Left ventricle myocardium inferior (tissue), 1 donor: ENCODE measurements at places on chromosomes 3 and 15.
A peak's percentile ranks its signal among the peaks of the same experiment; 100 is the strongest.

- no peak for DNase-seq
Measured at GRCh38 chr3:24451461-24452099, 43.1 kb downstream of the THRB start.

DNA sequence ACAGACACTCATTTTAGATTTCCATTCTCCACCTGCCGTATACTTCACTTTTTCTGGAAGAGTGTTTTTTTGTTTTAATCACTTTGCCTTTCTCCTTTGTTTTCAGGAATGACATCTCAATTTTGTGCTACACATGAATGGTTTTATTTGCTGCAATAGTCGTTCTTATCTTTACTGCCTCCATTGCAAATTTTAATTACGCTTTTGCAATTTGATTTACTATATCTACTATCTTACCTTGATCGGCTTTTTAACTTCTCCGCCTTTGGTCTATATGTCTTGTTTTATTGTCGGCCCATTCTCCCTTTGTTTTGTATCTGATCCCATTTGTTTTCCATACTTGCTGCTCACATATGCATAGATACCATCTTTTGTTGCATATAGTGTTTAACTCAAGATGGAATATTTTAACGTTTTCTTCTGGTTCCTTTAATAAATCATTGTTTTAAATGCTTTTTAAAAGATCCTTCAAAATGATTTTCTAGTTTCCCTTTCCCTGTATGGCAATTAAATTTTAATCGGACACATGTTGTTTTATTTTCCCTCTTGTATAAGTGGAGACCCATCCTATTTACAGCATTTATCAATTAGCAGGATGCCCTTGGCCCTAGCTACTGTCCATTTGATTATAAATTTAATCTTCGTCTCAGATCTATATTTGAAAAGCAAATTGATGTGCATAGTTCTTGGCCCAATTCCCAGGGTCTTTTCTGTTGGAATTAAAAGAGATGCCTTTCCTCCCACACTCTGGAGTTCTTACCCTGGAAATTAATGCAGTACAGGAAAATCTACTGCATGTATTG, 97.2 kb upstream of the CNTN4 start:
- no peak for DNase-seq

DNA sequence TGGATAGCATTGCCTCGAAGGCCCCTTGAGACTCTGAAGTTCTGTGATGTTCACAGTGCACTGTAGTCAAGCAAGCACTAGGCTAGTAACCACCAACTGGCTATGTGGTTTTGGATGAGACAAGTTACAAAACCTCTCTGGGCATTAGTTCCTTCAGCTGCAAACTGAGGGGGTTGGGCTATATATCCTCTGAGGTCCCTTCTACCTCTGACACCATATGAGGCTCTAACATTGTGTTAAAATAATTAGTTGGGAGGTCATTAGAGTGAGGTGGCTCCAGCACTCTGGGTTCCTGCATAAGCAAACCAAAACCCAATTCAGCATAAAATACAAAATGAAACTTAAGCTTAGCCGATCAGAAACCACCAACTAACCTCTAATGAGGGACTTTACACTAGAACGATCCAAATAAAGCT, 209.5 kb upstream of the LRRN1 start:
- no peak for DNase-seq

DNA sequence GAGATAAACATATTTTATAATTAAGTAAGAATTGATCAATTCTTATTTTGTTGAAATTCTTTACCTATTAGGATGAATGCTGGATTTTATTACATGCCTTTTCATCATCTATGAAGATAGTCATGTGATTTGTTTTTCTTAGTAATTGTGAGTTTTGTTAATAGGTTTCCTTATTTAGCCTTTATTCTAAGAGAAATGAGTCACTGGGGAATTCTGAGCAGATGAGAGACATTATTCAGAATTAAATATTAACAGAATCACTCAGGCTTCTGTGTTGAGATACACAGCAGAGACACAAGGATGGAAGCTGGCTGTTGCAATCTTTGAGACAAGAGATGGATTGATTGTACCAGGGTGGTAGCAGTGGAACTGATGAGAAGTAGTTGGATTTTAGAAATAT, 7.4 kb upstream of the ANO10 start:
- DNase-seq, result no peak

- DNase-seq, result no peak
Measured at GRCh38 chr15:85019815-85020590, 38.3 kb downstream of the PDE8A start.

DNA sequence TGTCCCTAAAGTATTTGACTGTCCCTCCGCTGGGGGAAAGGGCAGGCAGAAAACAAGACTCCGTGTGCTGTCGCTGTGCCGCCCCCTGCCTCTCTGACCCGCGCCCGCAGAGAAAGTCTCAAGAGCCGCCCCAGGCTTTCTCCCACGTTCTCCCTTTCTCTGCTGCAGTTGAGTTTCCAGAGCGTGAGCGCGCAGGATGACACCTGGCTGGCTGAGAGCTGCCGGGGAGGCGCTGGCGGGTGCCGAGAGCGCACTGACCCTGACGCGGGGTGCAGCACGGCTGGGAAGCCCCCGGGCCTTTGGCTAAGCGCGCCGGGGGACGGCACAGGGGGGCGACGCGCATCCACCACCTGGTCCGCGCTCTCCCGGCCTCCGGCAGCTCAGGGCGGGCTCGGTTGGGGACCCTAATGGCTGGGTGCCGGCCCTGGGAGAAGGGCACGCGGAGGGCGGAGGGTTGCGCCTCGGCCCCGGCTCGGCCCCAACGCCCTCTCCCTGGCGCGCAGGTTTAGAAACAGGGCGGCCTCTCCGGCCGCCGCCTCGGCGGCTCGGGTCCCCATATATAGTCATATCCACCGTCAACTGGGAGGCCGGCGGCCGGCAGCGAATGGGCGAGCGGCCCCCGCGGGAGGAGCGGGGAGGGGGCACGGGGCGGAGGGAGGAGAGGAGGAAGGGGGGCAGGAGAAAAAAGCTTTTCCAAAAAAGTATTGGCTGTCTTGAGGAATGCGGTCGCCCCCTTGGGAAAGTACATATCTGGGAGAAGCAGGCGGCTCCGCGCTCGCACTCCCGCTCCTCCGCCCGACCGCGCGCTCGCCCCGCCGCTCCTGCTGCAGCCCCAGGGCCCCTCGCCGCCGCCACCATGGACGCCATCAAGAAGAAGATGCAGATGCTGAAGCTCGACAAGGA, at the start of gene TPM1:
TSS of gene TPM1 (plus strand) at position 774 of the 903 bp plus-strand sequence. CDS start at position 857, 83 bp downstream.
- DNase-seq, result peak; percentile 88
